Activated gamma-delta T cell treated with Interleukin-2 at 50 U/mL for 16 hours (primary cell): ENCODE measurements at places on chromosomes 11 and 22.

DNA sequence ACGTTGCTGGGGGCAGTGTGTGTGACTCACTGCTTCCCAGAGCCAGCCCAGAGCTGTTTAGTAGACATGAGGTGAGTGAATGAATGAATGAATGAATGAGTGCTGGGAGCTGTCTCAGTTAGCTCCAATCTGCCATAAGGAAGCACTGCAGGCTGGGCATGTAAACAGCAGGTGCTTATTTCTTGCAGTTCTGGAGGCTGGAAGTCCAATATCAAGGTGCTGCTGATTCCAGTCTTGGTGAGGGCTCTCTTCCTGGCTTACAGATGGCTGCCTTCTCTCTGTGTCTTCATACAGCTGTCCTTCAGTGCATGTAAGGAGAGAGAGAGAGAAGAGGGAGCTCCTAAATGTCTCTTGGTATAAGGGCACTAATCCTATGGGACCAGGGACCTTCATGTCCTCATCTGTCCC, 4.1 kb downstream of the C11orf21 start:
- no peak for DNase-seq

- no peak for DNase-seq
These were observed 60.5 kb downstream of the BCR start for GRCh38 chr22:23240639-23241389.

- DNase-seq, result no peak
These were observed 147.2 kb downstream of the TRPC6 start for GRCh38 chr11:101436511-101437142.

DNA sequence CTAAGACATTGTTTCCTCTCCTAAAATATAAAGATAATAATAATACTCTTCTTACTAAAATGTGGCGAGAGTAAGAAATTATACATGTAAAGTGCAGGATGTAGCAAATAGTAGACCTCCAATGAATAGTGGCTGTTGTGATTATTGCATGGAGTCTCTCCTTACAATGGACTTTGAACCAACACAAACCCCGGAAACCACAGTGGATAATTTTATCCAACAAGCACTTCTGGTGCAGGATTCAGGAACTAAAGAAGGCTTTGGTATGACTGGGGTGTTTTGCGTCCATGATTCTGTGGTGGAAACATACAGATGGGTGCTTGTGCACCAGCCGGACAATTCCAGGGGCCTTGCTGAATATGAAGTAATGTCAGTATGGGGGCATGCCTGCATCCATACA, 146.4 kb upstream of the UBASH3B start:
- no peak for DNase-seq

- no peak for DNase-seq
These were observed 3.8 kb upstream of the PKP3 start for GRCh38 chr11:390175-390574.

DNA sequence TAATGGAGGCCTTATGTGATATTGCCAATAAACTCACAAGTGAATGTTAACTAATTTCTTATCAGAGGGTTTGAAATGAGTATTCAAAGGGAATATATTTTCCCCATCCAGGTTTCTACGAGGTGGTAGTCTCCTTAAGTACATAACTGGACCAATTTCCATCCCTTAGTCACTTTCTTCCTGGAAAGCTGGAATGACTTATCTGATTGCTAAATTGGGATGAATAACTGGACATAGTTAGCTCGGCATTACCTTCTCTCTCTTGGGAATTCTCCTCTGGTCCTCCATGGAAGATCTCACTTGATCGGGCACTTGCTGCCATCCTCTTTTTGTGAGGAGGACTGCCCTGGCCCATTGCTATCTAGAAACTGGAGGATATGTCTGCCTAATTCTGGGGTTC, 109.1 kb downstream of the TRPC6 start:
- no peak for DNase-seq

DNA sequence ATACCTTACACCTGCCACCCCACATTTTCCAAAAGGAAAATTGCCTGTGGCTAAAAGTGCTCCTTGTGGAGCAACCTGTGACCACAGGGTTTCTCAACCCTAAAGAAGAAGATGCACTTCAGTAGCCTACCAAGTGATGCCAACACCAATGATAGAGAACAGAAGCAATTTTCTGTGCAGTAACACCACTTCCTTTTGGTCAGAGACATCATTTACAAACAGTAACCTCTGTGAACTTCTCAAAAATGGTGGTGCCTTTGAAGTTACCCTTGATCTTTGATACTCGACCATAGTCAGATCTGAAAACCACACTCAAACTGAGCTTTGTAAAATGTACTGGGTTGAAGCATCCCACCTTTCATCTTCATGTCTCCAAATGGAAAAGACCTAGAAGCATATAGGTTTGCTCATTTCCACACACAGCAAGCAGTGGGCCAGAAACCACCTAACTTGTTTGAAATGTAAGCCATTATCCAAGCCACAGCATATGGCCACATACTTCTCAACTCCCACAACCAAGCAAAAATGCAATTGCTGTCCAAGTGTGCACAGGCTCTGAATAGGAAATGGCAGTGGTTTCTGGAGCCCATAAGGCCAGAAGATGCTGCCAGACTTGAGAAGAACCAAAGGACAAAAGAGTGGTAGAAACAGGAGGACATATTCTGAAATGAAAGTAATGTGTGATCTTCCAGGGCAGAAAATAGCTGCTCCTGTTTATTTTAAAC, 24.3 kb downstream of the MPPED2 start:
- no peak for DNase-seq

DNA sequence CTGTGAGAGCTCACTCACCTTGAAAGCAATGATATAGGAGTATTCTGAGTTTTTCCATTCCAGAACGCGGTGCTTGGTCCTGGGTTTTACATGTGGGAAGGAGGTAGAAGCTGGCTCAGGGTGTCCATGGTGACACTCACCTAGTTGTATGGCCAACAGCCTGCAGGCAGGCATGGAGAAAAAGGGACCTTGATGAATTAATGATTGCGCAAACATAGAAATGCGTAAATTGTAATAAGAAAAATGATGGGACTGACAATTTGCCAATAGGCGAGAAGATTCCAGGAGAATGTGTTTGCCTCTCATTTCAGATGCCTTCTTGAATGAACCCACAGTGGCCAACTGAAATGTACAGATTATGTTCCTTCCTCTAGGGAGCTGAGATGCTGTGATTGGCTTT, 53.4 kb upstream of the MYO18B start:
- DNase-seq, result no peak

GRCh38 chr11:111540114-111540936, at the start of gene LAYN:
LAYN (plus strand) TSS chr11:111540720; CDS start chr11:111540844, 124 bp downstream.
- DNase-seq, result peak; percentile 48

GRCh38 chr11:47499161-47499560, 50.2 kb upstream of the RAPSN start:
- DNase-seq, result no peak

- no peak for DNase-seq
These were observed 640 bp upstream of the VSIG10L2 start for GRCh38 chr11:125945011-125945796.

DNA sequence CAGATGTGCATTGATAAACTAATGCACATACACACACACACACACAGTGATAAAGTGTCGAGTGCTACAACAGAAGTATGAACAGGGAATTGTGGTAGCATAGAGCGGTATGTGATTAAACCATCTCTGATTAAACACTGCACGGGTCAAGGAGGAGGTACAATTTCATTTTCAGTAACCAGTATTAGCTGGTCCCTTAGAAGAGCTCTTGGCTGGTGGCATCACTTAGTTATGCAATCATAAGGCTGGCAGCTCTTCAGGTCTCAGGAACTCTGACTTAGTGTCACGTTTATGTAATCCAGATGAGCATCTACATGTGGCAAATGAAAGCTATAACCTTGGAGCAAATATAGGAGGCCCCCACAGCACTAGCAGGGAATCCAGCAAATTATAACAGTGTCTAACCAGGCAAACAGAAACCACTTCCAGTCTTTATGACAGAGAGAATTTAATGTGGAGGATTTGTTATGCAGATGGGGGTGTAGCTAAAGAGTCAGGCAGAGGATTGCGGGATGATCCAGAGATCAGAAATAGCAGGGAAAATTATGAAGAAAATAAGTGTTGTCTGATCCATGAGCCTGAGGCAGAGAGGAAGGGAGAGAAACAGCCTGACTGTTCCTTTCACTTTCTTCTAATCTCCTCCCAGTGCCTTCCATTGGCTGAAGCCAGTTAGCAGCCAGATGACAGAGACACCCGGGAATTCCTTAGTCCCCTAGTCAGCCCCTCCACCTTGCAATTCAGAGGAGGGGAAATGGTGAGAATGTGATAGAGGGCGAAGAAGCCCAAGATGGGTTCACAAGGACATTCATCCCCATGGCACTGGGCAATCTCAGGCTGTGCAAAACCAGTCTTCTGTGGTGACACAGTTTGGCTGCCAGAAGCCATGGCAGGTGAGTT, 533.1 kb upstream of the TENM4 start:
- DNase-seq, result no peak

DNA sequence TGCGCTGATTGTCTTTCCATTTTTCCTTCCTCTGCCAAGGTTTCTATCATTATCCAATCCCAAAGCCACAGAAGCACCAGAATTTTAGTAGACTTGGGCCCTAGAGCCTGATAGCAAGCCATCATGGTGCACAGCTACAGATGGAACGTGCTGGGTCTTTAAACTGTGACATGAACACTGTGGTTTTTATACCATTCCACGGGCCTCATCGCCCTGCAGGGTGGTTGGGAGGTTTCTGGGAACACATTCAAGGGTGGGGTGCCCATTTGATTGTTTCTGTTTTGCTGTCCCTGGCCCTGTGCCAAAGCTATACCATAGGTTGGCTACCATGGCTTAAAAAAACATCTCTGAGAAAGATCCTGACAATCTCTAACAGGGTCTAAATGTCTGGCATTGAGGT, 151.9 kb downstream of the CACNA1I start:
- DNase-seq, result no peak

DNA sequence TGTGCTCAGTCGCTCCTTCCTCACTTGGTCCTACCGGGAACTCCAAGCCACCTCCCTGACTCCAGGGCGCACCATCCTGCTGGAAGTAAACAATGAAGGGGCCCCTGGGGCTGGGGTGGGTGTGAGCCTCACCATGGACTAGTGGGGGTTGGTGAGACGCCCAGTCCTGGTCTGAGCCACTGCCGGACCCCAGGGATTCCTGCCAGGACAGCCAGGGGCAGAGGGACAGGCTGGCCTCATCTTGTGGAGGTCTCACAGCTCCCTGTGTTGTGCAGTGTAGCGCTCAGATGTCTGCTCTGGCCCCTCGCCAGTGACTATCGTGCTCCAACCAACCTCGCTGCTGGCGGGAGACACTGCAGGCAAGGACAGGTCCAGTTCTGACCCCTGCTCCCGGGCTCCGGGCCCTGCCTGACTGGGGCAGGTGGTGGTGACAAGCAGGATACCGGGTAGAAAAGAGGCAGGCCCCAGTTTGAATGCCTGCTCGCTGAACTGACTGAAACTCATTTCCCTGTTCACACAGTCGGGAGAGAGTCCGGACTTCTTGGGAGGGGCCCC, 1021.4 kb downstream of the BRD1 start:
- DNase-seq, result no peak
